ENCODE measurements at places on chromosomes 5 and 9. TPM values are rescaled to one million over a fixed set of nuclear protein-coding genes. Genes with fewer than 3 reads are reported as not detected.

ERAP2 gene
- 67.7 TPM for total RNA-seq

TPPP gene
- total RNA-seq = 0.38 TPM

PIP5KL1 gene
- total RNA-seq = 0.17 TPM

SV2C gene
- 0.88 TPM for total RNA-seq

ADRA1B gene
- 10.9 TPM for total RNA-seq

PAEP gene
- not detected for total RNA-seq

OR1L4 gene
- not detected for total RNA-seq

SLC34A3 gene
- 0.34 TPM for total RNA-seq

DNAH5 gene
- total RNA-seq = 4.2 TPM

TMEM232 gene
- total RNA-seq = 2.0 TPM

TMEM215 gene
- total RNA-seq = not detected

GPR151 gene
- not detected for total RNA-seq

IL3 gene
- not detected for total RNA-seq

PCDHA4 gene
- total RNA-seq = 5.8 TPM
